ENCODE measurements at places on chromosomes 4 and X.

GRCh38 chr4:131084997-131085396 is 1989.0 kb downstream of the C4orf33 start:
- DNase-seq, result no peak

GRCh38 chr4:109432203-109432602 is 1.4 kb upstream of the SEC24B start:
- no peak for DNase-seq

DNA sequence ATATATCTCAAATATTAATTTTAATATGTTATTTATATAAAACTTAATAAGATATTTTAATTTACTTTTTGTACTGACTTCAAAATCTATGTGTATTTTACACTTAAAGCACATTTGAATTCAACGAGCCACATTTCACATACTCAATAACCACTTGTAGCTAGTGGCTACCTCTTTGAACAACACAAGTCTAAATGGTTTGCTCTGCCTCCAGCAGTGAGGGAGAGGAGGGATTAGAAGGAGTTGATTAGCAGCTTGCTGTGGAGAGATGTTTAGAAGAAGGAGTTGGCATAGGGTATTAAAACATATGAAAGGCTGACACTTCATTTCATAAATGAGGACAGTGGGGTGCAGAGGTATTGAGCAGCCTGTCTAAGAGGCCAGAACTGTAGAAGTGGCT is 124.0 kb downstream of the ARHGAP24 start:
- DNase-seq, result no peak

DNA sequence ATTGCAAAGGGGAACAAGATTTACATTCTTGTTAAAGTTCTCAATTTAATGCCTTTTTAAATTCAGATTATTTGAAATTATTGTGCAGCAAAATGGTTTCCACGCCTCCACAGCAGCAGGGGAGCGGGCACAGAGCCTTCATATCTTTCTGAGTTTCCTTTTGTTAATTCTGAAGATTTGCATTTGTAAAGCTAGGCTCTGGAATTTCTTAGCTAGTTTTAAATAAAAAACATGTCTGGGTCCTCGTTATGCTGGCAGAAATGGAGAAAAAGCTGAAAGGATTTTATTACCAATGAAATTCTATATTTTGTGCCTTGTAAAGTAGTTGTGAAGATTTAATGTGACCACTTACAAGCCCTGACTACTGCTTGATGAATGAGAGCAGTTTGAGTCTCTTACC is 40.8 kb upstream of the MAGED1 start:
- no peak for DNase-seq

GRCh38 chr4:183342541-183343533 is 20.6 kb upstream of the CLDN24 start:
- DNase-seq, result no peak

GRCh38 chr4:118158763-118159375 is 124.6 kb downstream of the NDST3 start:
- no peak for DNase-seq

DNA sequence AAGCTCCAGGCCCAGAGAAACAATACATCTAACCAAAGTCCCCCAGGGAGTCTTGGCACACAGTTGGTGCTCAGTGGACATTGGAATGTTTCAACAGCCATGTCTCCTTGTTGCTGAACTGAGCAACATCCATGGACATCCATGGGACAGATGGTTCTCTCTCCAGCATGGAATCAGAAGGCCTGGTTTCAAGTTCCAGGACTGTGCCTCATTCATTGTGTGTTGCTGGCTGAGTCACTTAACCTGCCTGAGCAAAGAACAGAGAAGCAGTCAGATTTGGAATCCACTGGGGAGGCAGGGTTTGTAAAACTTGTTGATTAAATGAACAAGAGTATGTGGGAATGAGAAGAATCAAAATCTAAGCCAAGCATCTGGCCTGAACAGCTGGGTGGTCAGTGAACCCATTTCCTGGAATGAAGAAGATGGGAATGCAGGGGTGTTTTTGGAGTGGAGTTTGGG is 147.9 kb downstream of the CHIC2 start:
- no peak for DNase-seq

- no peak for DNase-seq
These were observed 70.7 kb downstream of the ANKRD50 start for GRCh38 chr4:124641715-124642381.

- DNase-seq, result no peak
These were observed 16.1 kb downstream of the NSG1 start for GRCh38 chr4:4402966-4403365.

DNA sequence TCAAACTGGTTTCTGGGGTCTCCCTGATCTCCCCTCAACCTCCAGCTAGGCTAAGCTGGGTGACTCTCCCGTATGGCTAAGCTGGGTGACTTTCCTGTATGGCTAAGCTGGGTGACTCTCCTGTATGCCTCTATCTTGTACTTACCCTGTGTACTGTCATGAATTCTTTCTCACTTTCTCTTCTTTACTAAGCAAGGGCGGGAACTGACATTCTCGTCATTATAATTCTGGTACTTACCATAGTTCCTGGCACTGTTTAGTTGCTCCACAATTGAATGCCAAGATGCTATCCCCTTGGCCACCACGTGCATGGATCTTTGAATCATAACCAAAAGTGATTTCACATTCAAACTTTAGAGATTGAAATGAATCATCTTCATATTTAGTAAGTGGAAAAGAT is 8.8 kb downstream of the INTU start:
- DNase-seq, result no peak

DNA sequence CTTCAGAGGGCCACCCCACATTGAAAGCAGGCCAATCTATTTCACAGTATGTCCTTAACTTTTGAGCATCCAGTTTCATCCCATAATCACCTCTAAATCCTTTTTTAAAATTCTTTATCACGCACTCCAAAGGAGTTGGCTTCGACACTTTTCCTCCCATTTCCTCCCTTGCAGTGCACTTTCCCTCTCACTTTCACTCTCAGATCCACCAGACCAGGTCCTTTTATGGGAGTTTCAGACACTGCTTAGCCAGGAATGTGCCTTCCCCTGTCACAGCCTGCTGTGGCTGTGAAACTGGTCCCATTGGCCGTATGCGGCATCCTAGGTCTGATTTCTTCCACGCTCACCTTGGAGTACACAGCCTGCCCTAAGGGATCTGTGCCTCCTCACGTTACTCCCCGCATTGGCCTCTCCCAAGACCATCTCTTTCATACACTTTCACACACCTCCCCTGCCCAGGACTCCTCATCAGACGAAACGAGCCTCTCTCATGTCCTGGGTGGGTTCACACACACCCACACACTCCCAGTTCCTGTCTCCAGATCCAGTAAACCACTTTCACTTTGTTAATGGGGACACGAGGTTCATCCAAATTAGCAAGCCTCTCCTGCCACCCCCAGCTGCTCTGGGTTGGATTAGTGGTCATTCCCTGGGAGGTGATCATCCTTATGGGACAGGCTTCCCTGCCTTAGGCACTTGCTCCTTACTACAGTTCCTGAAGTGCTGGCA is 10.0 kb upstream of the RHOXF2B start:
- no peak for DNase-seq

- no peak for DNase-seq
These were observed 39.8 kb downstream of the RAB33A start for GRCh38 chrX:130211415-130212186.

- no peak for DNase-seq
These were observed 6.9 kb upstream of the BEX3 start for GRCh38 chrX:103369479-103369878.

DNA sequence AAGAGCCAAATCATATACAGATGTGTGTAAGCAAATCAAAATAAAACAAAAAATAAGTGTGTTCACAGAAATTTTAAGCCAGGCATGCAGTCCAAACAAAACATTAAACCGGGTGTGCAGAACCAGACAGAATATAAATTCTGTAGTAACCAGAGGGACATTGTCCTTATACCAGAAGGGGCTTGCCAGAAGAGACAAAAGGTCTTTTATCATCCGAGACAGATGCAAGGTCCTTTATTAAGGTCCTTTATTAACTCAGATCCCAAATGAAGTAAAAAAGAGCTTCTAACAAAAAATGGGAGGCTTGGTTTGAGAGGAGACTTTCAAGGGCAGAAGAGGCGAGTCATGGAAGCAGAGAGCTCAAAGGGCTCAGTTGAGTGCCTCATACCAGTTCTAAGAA is 59.2 kb downstream of the RGS12 start:
- no peak for DNase-seq

GRCh38 chrX:20215565-20215964 is 51.1 kb downstream of the RPS6KA3 start:
- no peak for DNase-seq

- no peak for DNase-seq
These were observed 102.6 kb downstream of the AKAP4 start for GRCh38 chrX:50098241-50098640.

DNA sequence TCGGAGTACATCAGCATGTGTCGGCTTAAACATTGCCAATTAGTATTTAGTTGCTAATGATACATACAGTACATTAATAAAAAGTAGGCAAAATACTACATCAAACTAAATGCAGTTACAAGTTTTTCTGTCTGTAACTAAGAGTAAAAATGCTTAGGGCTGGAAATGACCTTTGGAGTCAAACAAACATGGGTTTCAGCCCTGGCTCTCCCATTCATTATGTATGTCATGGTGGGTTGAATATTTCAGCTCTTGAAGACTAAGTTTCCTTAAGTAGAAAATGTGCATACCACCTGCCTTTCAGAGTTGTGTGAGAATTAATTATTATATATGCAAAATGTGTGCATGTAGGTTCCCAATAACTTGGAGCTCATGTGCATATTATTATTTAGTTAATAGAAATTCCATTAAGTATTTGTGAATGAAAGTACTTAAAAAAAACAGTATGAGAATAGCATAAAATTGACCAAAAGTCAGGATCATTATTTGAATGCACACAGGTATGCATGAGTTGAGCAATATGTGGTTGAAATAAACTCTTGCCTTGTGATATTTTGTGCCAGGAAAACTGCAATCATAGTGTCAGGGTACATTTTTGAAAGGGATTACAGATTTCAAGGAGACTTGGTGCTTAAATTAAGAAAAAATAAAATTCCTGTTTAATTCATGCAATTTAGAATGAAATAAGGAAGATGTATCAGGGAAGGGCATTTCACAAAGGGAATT is 2048.7 kb downstream of the PCDH7 start:
- no peak for DNase-seq

Measured in stimulated activated CD8-positive, alpha-beta memory T cell treated with anti-CD3 and anti-CD28 coated beads, Interleukin-15, amount 100 ng/mL, for 48 hours (primary cell).